ENCODE measurements at places on chromosomes 2 and 18.

GRCh38 chr18:8787794-8788193 lies 82.4 kb downstream of the MTCL1 start:
- DNase-seq = no peak

GRCh38 chr2:113720167-113720566 lies 36.3 kb downstream of the SLC35F5 start:
- DNase-seq = no peak

DNA sequence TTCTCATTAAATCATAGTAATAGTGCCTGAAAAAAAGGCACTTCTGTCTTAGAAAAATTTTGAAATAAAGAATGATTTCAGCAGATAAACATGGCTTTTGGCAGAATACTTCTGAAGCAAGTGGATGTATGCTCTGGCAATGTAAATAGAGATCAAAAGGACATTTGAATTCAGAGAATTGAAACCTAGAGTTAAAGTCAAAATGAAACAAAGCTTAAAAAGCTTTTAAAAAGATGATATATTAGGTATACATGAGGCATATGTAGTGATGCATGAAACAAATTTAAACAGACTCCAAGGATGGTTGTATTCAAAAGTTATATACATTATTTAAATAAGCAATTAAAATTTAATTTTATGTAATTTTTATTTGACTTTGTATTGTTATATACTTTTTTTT lies 1344.5 kb upstream of the TMEFF2 start:
- no peak for DNase-seq

GRCh38 chr2:105488285-105488684 lies 89.4 kb upstream of the FHL2 start:
- no peak for DNase-seq

GRCh38 chr18:13500869-13501542 lies 225.4 kb downstream of the FAM210A start:
- DNase-seq = no peak
